ENCODE measurements at places on chromosomes 1 and 21. TPM values are rescaled to one million over a fixed set of nuclear protein-coding genes. Genes with fewer than 3 reads are reported as not detected.

GRCh38 chr1:1021010-1021919 is 1.3 kb downstream of the AGRN start:
- no peak for DNase-seq

- no peak for DNase-seq
These were observed 49.5 kb downstream of the TRIM11 start for GRCh38 chr1:228356897-228357680.

The TNFRSF8 gene
- 1.00 TPM for total RNA-seq

GRCh38 chr1:234603221-234604204 is 6.5 kb downstream of the IRF2BP2 start:
- no peak for DNase-seq

The RNU1-1 gene
- 12,584 TPM for total RNA-seq

- peak; percentile 77 for DNase-seq
These were observed 64.8 kb downstream of the DHRS3 start for GRCh38 chr1:12552951-12553921.

Measured in posterior vena cava (tissue), 2 donors.